ENCODE measurements at places on chromosomes 2 and 18.

DNA sequence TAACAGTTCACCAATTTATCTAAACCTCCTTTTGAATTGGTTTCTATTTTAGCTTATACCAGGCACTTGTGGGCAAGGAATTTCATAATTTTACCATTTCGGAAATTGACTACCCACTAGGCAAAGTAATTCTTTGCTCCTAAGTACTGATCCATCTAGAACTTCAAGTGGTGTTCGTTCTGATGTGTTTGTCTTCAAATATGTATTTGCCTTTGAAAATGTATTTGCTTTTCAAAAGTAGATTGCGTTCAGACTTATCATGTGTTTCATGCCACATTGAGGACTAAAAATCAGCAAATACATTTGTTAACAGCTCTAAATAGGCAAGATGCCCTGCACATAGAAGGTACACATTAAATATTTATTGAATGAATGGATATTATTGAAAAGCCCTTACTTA, 26.7 kb downstream of the IFIH1 start:
- no peak for DNase-seq

DNA sequence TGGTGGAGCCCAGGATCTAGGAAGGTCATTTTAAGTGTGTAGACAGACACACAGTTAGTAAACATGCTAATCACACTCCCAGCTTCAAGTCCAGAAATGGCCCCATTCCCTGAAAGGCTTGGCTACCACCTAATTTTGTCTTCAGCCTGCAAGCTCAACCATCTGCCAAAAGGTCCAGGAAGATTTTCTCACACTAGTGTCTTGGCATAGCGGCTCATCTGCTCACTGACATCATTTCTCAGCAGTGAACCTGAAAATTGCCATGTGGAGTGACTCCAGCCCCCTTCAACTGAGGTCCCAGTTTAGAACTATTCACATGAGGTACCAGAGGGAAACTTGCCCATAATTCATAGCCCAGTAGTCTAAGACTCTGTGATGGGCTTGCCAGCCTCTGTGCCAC, 748.9 kb downstream of the LRP1B start:
- no peak for DNase-seq

DNA sequence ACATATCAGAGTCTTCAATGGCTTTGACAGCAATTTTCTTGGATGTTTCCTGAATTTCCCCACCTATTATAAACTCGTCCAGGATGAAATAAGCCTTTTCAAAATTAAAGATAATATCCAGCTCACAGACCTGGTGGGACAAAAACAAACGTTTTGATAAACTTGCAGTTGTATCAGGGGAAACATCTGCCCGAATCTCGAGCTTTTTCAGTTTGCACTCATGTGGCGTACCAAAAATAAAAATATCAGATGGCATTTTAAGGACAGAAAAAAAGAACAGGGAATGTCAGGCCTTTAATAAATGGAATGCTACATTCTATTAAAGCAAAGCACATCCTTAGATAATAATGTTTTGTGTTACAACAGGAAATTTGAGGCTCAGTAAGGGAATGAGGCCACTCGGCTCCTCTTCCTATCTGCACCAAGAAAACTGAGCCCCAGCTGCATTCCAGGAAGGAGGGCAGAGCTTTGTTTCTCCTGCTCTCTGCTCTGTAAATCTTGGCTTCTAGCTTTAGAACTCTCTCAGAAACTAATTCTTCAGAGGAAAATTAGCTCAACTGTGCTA, 72.1 kb downstream of the AP1S3 start:
- no peak for DNase-seq

DNA sequence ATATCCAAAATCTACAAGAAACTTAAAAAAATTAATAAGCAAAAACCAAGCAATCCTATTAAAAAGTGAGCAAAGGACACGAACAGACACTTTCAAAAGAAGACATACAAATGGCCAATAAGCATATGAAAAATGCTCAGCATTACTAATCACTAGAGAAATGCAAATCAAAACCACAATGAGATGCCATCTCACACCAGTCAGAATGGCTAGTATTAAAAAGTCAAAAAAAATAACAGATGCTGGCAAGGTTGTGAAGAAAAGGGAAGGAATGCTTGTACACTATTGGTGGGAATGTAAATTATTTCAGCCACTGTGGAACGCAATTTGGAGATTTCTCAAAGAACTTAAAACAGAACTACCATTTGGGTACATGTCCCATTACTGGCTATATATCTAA, 128.8 kb upstream of the SESTD1 start:
- no peak for DNase-seq

DNA sequence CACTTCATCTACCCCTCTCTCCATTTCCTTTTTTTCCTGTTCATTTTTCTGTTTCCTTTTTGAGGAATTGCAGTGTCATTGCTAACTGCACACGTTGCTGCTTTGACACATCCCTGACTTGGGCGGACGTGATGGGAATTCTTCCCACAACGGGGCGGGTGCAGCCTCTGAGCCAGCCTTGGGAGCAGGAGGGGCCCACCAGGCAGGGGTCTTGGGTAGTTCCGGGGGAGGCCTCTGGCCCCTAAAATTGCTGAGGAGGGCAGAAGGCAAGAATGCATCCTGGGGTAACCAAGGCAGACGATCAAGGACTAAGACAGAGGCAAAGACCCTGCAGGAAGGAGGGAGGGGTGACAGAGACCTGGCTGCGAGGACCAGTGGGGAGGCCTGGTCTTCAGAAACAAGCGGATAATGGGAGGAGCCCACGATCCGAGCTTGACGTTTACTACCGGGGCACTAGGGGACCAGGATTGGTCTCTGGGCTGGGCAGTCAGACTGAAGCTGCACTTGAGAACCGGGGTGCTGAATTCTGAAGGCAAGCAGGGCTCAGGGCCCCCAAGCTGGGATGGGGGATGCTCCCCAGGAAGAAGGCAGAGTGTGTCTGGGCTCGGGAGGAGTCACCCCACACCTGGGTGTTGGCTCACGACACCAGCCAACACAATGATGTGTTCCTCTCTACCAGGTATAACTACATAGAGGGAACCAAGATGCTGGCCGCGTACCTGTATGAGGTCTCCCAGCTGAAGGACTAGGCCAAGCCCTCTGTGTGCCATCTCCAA, 14.8 kb upstream of the CNDP1 start:
- DNase-seq = no peak

DNA sequence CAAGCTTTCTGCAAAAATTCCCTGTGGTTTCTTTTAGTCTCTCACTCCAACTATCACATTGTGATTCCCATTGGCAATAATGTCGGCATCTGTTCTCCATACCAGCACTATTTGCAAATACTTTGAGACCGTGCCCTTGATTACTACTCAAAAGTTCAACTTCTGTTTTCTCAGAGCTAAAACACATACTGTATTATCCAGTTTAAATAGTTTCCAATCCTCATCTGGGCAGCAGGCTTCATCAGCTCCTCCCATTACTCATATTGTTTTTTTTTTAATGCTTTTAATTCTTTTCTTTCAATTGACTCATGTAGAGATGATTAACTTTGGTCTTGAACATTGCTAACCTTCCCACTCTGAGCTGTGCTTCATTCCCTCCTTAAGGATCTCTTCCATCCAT, 135.8 kb downstream of the METTL8 start:
- no peak for DNase-seq

DNA sequence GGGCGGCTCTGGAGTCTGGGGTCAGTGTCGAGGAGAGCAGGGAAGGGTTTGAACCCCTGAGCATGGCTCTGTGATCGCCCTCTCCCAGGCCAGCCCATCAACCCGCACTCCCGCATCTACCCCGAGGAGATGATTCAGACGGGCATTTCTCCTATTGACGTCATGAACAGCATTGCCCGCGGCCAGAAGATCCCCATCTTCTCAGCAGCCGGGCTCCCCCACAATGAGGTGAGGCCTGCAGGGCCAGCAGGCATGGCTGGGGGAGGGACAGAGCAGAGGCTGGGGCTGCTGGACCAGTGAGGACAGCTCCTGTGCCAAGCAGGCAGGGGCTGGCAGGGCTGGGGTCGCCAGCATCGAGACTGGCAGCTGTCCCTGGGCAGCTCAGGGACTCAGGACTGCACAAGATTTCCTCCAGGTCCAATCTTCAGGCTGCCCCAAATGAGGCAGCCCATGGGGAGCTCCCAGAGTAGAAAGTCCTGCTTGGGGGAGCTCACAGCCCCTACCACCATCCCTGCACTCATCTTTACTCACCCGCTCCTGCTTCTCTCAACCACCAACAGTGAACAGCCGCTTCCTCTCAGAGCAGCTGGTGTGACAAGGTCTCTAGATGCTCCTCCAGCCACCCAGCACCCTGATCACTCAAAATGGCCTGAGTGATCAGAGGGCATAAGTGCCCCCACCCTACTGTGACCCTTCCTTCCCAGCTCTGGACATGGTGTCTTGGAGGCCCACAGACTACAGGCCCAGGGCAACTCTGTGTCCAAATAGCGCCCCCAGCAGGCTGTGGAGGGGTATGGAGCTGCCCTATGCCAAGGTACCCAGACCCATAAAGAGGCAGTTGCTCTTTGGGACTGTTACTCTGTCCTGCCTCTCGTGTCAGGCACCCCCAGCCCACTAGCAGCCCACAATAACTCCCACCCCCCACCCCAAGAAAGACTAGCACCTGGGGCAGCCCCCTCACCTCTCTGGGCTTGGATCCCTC, 18.3 kb upstream of the ANKRD53 start:
- no peak for DNase-seq

DNA sequence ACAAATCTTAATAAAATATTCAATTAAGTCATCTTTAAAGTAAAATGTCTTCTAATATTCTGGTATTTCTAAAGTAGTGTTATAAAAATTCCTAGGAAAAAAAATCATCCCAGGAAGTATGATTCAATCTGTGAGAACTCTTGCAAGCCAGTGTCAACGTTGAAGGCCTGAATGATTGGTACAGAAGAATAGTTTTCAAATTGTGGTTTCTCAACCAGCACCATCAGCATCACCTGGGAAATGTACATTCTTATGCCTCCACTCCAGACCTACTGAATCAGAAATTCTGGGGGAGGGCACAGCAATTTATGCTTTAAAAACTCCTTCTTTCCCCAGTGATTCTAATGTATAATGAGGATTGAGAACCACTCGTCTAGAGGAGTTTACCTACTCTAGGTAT, 62.3 kb upstream of the C2orf15 start:
- no peak for DNase-seq

DNA sequence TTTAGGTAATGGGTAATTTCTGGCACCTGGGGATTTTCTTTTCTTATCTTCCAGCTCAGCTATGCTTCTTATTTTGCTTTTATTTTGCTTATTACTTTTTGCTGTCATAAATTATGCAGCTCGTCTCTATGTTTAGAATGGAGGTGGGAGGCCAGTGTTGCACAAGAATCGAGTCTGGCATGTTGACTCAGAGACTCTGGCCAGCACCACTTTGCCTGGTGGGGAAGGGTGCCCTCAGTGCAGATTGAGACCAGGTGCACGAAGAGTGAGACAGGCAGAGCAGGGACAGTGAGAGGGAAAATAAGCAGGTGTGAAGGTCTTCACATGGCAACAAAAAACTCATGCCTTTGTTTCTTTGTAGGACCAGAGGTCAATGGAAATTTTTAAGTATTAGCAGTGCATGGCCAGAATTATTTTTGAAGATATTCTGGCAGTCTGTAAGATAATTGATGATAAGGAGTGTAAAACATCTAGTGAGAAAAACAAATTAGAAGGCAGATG, 59.2 kb upstream of the SLC5A7 start:
- DNase-seq = no peak

DNA sequence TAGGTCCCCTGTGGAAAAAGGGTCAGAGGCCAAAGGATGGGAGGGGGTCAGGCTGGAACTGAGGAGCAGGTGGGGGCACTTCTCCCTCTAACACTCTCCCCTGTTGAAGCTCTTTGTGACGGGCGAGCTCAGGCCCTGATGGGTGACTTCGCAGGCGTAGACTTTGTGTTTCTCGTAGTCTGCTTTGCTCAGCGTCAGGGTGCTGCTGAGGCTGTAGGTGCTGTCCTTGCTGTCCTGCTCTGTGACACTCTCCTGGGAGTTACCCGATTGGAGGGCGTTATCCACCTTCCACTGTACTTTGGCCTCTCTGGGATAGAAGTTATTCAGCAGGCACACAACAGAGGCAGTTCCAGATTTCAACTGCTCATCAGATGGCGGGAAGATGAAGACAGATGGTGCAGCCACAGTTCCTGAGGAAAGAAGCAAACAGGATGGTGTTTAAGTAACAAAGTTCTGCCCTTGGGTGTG, 165.8 kb downstream of the RPIA start:
- DNase-seq = no peak

- DNase-seq = no peak
Measured at GRCh38 chr2:226017537-226017936, 618.0 kb downstream of the NYAP2 start.

- no peak for DNase-seq
Measured at GRCh38 chr2:190881084-190881597, 520 bp downstream of the GLS start.
